Effector CD8-positive, alpha-beta T cell (primary cell): ENCODE measurements at places on chromosomes 3 and 15.

GRCh38 chr15:58587486-58587885 lies 155.7 kb downstream of the LIPC start:
- no peak for DNase-seq

- no peak for DNase-seq
Measured at GRCh38 chr3:153260681-153261080, 98.7 kb downstream of the RAP2B start.

GRCh38 chr3:193791041-193792032 lies 198.3 kb downstream of the OPA1 start:
- no peak for DNase-seq

DNA sequence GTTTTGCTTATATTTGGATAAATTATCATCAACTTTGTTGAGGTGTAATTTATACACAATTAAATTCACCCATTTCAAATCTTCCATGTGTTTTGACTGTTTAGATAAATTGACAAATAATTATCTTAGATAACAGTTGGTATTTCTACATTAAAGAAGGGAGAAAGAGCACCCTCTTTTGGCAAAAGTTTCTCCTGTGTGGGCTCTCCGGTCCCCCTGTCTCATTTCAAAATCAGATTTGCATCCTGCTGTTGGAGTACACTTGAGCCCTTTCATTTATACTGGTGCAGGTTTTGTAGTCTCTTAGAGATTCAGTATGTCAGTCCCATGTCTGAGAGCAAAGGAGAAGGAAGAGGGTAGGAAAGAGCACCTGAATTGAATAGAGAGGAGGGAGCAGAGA lies 49.4 kb downstream of the NKIRAS1 start:
- DNase-seq = no peak

- no peak for DNase-seq
Measured at GRCh38 chr3:153443961-153444360, 281.9 kb downstream of the RAP2B start.

DNA sequence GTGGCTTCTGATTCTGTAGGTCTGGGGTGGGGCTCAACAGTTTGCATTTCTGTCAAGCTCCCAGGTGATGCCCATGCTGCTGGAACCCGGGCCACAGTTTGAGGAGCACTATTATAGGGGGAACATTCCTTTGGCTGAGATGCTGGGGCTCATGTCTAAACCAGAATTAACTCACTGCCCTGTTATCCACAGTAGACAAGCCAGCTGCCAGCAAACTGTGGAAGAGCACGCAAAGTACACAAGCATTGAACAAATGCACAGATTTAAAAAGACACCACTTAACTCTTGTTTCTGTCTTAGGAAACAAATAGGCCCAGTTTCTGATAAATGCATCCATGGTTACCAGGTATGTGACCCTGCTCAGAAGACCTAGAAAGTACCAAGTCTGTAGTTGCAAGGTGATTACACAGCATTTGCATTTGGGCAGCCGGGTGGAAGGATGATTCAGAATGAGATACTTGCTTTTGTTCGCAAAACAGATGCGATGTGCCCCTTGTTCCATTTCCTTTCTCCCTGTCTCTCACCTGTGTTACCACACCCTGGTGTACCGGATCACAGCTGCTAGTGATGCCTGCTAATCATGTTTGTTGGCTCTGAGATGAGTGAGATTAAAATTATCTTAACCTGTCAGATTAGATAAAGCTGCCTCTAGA lies 12.4 kb downstream of the GYG1 start:
- no peak for DNase-seq

DNA sequence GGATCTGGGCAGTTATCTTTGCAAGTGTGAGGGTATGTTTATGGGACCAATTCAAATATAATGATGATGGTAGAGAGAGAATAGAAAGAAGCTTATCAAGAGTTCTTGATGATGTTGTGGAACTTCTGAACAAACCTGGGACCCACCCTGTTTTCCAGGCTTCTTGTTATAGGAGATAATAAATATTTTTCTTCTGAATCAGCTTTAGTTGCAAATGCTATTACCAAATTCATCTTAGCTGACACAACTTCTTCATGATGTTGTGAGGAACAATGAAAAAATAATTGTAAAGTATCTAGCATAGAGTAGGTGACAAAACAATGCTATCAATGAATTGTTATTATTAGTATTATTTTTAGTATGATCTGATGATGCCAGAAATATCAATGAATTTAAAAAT lies 43.5 kb upstream of the PTX3 start:
- no peak for DNase-seq

- DNase-seq = no peak
Measured at GRCh38 chr3:24138876-24139256, 193.8 kb downstream of the NR1D2 start.

GRCh38 chr15:51046799-51047449 lies 47.8 kb downstream of the TNFAIP8L3 start:
- DNase-seq = no peak

- DNase-seq = no peak
Measured at GRCh38 chr3:65535260-65535659, 503.5 kb downstream of the MAGI1 start.

GRCh38 chr15:100108346-100108745 lies 233.4 kb downstream of the ADAMTS17 start:
- no peak for DNase-seq

GRCh38 chr3:141870091-141870687 lies 6.3 kb upstream of the ATP1B3 start:
- DNase-seq = no peak

DNA sequence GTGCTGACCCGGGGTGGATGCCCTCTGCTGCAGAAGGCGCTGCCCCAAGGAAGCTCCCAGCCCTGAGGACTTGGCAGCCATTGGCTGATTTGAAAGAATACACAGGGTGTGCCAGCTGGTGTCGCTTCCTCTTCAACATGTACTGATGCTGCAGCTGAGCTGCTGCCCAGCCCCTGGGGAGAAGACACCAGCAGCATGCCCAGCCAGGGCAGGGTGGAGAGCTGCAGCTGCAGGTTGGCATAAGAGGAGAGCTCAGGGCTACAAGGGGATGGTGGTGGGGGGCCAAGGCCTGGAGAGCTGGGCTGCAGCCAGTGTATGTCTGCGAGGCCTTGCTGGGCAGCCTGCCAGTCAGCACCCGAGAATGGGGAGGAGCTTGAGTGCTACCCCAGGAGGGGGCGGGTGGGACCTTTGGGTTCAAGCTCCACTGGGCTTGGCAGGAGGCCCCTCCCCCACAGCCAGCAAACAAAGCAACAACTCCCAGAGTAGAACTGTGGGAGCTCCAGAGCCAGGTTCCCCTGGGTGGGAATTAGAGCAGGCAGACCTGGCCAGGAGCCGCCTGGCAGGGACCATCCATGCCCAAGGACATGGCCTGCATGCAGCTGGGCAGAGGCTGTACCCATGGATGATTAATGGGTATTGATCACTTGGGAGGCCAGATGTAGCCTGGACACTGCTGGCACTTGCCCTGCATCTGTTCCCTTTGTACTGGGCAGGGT lies 9.2 kb upstream of the SEMA4B start:
- DNase-seq = peak; percentile 18

DNA sequence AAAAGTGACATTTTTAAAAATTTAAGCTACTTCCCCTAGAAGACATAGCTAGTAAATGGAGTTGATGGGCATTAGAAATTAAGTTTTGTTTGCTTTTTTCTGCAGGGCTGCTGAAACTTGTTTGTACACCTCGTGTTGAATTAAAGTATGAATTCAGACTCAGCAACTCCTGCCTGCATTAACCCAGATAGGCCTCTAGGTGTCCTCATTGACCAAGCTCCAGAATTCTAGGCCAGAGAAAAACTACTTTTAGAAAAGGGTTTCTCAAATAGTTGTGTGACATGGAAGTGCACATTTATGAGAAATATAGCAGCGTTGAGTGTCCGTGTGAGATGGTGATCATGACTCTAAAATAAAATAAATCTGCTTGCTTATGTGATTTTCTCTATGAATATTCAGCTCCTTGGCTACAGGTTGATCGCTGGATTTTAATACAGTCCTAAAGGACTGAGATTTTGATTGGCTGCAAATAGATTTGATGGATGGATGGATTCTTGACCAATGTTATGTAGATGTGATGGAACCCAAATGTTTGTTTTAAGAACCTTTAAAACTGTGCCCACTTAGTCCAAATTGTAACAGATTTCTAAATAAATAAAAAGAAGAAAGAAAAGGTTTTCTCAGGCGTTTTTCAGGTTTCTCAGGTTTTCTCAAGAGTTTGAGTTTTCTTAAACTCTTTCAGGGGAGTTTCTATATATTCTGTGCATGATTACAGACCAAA lies 39.4 kb upstream of the LMOD3 start:
- no peak for DNase-seq

DNA sequence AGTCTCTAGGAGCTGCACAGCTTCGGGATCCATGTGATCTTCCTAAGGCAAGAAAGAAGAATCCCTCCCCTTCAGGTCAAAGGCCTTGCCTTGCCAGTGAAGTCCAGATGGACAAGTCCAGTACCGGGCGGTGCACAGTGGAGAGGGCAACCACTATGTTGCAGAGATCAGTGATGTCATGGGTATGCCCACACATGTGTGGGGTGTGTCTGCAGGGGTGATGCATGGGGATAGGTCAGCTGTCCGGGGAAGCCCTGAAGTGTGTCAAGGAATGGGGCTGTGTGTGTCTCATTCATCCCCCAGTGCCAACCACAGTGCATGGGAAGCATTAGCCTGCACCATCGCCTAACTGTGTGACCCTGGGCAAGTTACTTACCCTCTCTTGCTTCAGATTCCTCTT lies 66.5 kb downstream of the TLE3 start:
- no peak for DNase-seq

GRCh38 chr3:122365073-122365472 lies 18.0 kb downstream of the MIX23 start:
- no peak for DNase-seq

GRCh38 chr15:62749036-62749815 lies 293.3 kb upstream of the TPM1 start:
- DNase-seq = no peak

- no peak for DNase-seq
Measured at GRCh38 chr15:66808181-66808824, 106.3 kb downstream of the SMAD6 start.

DNA sequence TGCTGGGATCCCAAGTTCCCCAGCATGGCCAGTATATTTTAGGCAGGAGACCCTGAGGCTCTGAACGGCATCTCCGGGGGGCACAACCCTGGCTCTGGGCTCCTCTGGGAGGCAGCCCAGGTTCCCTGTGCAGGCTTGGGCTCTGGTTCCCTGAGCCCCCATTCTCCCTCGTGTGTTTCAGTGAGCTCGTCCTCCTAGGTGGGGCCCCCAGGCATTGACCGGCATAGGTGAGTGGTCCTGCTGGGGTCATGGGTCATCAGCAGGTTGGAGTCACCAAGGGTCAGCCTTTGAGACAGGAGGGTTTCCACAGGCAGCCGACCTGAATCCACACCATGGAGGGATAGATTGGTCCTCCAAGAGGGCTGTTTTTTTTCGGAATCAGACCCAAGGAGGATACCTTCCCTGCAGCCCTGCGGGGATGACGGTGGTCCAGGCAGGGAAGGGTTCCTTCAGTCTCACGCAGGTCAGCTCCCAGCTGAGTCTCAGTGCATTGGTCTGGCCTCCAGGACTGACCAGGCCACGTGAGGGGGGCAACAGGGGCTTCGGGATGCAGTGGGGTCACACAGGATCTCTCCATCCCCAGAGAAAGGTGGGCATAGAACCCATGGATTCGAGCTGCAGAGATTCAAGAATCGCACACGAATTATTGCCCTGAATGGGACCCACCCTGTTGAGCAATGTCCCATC lies 226.0 kb downstream of the SNRPN start:
- DNase-seq = no peak

- DNase-seq = no peak
Measured at GRCh38 chr3:186511245-186511644, 32.9 kb downstream of the CRYGS start.

- DNase-seq = no peak
Measured at GRCh38 chr3:81692766-81693165, 68.7 kb downstream of the GBE1 start.

GRCh38 chr3:51539291-51539941 lies 897 bp downstream of the RAD54L2 start:
- DNase-seq = no peak

GRCh38 chr3:162366166-162366766 lies 869.7 kb downstream of the OTOL1 start:
- DNase-seq = no peak

GRCh38 chr15:34652726-34653033 lies 69.2 kb upstream of the GOLGA8B start:
- DNase-seq = no peak

GRCh38 chr15:35481992-35482391 lies 64.0 kb downstream of the DPH6 start:
- no peak for DNase-seq

DNA sequence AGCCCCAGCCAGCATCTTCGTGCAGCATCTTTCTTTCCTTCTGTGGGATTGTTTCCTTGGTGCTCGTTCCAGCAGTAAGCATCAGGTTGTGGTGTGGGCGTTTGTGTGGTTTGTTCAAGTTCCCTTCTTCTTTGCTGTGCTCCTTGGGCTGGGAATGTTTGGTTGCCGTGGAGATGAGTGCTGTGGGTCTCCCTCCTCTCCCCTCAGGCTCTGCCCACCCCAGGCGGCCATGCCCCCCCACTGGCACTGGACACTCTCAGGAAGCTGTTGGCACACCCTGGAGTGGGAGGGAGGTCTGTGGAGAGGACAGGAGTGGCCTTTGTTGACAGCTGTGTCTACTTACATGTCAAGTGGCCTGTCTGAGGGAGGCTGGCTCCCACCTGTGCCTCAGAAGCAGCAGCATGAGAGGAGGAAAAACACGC lies 46.5 kb upstream of the SACM1L start:
- DNase-seq = no peak

GRCh38 chr3:133824961-133825485 lies 19.4 kb downstream of the SRPRB start:
- DNase-seq = no peak

DNA sequence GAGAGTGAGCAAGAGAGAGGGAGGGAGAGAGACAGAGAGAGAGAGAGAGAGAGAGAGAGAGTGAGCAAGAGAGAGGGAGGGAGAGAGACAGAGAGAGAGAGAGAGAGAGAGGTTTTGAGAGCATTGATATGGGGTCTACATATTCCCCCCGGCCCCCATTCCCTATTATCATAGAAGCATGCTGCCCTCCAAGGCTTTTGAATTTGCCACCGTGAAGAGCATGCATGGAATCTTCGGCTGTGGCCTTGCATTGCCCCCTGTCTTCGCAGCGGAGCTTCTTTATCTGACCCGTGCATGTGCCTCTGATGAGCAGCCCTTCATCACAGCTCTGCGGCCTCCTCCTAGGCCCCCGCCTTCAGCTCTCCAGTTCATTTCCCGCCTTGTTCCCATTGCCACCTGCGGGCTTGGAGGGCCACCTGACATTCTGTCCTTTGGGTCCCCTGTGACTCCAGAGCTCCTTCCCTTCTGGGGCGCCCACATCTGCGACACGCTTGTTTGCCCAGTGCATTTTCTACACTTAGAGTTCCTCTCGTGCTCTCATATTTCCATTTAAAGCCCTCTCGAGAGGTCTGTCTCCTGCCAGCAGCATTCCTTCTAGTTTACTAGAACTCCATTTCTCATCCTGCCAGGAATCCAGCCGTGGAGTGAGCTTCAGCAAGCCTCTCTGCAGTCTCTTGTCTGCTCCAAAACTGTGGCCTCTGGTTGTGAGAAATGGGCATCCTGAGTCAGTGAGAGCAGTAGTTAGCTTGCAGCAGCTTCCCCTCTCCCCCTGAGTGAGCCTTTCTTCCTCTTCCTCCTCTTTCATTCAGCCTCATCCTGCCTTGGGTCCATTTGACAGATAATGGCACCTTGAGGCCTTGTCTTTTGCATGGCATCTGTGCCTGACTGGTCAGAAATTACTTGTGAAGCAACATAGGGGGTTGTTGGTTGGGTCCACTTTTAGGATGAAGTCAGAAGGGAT lies 25.3 kb downstream of the LPP start:
- no peak for DNase-seq
